EH (cell line): ENCODE measurements at places on chromosomes 2 and 18.
A peak's percentile ranks its signal among the peaks of the same experiment; 100 is the strongest.

- peak; percentile 89 for DNase-seq
These were observed at the start of gene RAB31 for GRCh38 chr18:9708057-9708433. RAB31 (plus strand) TSS chr18:9708301; CDS start chr18:9708406, 105 bp downstream.

GRCh38 chr2:103292573-103292972, 530.7 kb downstream of the TMEM182 start:
- no peak for DNase-seq

DNA sequence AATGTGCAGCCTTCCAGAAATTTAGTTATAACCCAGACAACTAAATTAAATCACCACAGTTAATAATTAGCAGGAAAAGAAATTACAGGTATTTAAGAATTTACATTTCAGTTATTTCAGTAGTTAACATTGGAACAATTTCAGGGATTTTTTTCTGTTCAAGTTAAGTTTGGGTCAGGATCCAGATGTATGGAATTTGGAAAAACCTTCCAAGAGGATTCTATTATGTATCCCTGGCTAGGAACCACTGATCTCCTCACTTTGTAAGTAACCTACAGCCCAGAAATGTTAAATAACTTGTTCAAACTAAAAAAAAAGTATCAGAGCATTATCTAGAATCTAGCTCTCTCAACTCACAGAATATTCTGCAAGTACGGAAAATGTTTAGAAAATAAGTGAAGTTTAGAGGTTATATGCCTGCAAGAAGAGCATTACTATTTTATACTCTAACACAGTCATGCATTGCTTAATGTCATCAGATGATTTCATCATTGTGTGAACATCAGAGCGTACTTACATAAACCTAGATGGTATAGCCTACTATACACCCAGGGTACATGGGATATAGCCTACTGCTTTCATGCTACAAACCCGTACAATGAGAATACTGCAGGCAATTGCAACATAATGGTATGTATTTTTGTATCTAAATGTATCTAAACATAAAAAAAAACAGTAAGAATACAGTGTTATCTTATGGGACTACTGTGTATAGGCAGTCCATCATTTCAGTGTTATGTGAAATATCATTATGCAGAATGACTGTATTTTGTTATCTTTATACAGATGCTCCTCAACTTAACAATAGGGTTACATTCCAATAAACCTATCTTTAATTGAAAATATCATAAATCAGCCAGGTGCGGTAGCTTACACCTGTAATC, 6.1 kb downstream of the NCKAP1 start:
- DNase-seq = no peak

GRCh38 chr2:69943843-69944525, 17.4 kb downstream of the ASPRV1 start:
- no peak for DNase-seq

DNA sequence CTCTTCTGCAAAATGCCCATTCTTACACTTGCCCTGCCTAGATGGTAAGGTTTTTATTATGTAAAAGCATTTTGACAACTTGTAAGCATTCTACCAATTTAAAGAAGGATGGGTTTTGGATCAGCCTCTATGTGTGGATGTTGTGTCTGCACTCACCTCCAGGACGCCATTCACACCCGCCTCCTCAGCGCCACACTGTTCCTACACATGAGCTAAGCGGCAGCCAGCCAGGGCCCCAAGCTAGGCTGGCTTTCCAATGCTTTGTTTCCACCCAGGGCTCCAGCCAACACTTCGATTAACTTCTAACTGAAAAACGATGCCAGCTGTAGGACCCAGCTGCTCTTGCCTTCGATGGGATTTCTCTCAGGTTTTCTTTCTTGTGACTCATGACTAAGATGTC, 73.3 kb upstream of the FZD7 start:
- no peak for DNase-seq

DNA sequence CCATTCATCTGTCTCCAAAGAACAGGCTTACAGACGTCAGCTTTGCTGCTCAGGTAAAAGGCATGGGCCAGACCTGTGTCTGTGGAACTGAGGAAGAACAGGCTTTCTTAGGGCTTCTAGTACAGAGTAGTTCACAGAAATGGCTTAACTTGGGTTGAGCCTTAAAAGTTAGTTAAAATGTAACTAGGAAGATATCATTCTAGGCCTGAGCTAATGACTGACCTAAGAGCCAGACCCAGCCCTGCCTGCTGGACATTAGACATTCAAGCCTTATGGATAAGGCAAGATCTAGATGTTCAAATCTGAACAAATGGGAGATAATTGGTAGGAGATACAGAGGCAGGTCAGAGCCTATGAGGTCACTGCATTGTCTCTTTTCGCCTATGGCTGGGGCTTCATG, 73.9 kb upstream of the SLC14A2 start:
- DNase-seq = no peak

DNA sequence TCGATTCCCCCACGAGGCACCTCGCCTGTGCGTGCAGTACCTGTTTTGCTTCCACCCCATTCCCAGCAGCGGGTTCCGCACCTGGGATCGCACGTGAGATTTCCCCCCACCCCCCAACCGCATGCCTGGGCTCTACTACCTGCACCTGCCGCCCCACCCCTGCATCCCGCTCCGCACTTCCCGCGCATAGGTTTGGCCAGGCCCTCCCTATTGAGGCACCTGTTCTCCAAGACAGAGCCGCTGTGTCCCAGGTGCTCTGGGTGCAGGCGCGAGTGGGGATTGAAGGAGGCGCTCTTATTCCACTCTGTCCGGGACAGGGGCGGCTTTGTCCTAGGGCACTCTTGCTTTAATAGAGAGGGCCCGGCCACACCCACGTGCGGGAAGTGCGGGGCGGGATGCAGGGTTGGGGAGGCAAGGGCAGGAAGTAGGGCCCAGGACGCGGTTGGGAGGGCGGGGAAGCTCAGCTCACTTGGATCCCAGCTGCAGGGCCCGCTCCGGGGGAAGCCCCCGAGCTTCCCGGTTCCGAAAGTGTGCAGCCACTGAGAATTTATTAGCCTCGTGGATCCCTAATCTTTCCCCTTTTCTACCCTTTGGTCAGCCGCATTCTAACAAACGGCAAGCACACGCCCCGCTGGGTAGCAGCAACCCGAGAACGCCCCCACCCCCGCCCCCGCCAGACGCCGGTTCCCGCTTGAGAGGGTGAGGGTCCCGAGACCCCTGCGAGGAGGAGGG, 670 bp upstream of the MOCOS start:
- peak; percentile 46 for DNase-seq

DNA sequence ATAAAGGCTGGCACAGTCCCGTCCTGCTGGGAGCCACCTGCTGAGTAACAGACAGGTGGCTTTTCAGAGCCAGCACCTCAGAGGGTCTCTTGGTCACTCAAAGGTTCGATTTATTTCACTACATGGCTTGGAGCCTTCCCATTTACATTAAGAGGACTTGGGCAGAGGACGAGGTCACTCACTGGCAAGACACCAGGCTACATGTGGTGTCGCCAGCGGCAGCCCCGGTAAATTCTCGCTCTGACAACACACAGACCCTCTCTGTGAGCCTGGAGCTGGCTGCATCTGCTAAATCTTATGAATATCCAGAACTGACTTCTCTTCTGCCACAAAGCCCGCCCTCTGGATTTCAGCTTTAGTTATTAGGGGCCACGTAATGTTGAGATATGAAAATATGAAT, 254.7 kb downstream of the VAPA start:
- DNase-seq = no peak

- no peak for DNase-seq
These were observed 14.6 kb upstream of the KIDINS220 start for GRCh38 chr2:8851811-8852560.

DNA sequence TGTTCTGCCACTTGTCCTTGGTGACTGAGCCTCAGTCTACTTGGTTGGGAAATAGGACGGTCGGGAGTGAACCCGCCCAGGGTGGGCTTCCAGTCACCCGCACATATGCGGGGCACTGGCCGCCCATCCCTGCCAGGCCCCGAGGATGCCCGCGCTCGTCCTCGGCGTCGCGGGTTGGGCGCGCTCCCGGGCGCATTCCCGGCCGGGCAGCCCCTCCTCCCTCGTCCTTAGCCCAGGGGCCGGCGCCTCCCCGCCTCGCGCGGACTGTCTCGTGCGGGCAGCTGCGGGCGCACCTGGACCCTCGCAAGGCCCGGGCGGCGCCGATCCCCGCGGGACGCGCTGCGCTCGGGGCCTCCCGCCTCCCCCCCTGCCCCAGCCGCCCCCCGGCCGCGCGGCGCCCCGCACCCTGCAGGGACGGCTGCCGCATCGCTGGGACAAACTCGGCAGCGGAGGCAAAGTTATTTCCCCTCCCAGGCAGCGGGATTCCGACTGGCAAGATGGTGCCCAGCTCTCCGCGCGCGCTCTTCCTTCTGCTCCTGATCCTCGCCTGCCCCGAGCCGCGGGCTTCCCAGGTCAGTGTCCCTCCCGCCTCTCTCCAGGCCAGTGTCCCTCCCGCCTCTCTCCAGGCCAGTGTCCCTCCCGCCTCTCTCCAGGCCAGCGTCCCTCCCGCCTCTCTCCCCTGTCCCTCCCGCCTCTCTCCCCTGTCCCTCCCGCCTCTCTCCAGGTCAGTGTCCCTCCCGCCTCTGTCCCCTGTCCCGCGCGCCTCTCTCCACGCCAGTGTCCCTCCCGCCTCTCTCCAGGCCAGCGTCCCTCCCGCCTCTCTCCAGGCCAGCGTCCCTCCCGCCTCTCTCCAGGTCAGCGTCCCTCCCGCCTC, at the start of gene FBLN7:
FBLN7 (plus strand) TSS at position 227 of the 874 bp plus-strand sequence; CDS start at position 498, 271 bp downstream.
- DNase-seq = peak; percentile 41

DNA sequence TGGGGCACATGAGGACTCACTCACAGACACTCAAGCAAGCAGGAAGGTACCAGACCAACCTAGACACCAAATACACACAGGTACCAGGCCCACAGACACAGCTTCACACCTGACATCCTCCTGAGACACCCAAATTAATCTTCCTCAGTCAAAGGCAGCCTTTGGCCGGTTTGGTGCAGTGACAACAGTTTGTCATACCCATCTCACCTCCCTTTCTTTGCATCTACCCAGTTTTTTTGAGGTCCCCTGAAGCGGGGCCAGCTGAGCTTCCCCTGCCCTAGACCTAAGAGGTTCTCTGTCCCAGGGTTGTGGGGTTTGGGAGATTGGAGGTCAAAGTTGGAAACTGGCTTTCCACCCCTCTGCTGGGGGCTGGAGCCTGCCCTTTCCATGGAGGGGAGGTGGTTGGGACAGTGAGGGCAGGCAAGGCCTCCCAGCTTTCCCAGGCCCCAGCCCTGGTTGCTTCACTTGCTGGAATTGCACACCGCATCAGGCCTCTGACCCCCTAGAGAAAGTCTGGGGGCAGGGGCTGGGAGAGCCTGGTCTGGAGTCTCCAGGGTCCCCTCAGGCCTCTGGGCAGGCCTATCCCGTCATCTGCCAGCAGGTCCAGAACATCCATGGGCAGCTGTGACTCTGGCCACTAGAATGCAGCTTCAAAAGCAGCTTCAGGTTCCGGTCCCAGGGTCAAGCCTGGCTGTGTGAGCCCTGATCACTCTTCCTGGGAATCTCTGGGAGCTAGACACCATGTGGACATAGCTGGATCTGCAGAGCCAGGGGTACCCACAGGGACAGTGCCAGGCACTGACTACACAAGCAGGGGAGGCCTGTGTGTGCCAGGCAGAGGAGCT, 12.5 kb upstream of the TEX261 start:
- no peak for DNase-seq

GRCh38 chr2:25920786-25921415, 42.6 kb upstream of the ASXL2 start:
- no peak for DNase-seq

DNA sequence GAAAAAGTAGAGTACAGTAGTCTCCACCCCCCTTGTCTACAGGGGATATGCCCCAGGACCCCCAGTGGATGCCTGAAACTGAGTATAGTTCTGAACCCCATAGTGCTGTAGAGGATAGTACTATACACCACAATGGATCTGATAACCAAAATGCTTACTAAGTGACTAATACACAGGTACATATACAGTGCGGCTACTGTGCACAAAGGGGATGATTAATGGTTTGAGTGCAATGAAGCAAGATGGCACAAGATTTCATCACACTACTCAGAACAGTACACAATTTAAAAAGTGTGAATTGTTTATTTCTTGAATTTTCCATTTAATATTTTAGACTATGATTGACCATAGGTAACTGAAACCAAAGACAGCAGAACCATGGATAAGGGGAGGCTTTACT, 446.9 kb upstream of the NRP2 start:
- DNase-seq = no peak

- no peak for DNase-seq
These were observed 81.8 kb upstream of the RBMS1 start for GRCh38 chr2:160575368-160575767.

DNA sequence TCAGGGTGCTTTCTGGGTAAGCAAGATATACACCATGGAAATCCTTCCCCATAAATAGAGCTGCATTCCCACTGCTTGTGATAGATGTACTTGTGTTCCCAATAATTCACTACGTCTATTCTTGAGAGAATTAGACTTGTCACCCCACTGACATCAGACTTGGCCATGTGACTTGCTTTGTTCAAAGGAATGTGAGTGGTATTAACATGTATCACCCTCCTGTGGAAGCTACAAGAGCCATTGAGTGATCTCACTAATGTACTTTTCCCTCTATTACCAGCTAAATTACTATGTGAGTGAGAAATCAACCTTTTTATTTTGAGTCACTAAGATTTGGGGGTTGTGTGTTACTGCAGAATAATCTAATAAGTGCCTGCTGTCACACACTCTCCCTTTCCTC, 176.0 kb downstream of the CCDC178 start:
- no peak for DNase-seq

DNA sequence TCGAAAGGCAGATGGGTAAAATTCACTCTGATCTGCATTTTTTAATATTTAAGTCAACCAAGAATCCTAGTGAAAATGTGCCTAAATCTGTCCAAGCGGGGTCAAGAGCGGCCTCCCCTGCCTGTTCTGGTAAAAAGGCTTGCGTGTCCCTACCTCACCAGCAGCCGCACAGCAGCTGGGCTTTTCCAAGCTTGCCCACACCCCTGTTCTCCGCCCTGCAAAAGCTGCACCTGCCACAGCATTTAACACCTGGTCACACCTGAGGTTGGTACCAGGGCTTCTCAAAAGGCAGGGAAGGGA, 25.8 kb upstream of the TMEM182 start:
- peak; percentile 21 for DNase-seq

DNA sequence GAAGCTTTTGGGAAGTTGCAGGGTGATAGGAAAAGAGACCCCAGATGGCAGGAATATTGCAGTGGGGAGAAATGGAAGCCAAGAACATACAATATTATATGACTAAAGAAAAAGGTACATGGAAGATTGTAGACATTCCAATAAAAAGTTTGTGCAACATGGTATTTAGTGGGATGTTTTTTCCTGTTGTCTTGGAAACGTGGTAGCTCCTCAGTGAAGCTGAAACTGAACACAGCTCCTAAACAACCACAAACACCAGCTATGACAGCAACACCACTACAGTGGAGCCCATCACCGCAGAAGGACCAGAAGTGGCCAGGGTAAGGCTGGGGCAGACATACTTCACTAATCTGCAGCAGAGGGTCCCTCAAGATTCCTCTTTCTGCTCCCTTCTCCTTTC, 246.8 kb downstream of the CDH20 start:
- DNase-seq = peak; percentile 55
